NCI-H1417 treated with DMSO at 0.1 percent for 48 hours (cell line): ENCODE measurements at places on chromosomes 3 and 15.
A peak's percentile ranks its signal among the peaks of the same experiment; 100 is the strongest.

DNA sequence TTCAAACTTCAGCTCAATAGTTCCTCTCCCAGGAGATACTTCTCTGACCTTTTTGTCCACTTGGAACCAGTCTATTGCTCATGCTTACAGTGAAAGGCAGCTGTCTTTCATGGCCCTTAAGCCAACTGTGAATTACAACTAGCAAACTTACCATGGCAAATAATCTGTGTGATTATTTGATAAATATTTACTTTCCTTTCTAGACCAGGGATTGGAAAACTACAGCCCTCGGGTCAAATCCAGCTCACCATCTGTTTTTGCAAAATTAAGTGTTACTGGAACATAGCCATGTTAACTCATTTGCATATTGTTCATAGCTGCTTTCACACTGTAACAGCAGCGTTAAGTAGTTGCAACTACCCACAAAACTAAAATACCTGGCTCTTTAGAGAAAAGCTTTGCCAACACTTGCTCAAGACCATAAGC, 289.1 kb upstream of the MCTP2 start:
- peak; percentile 23 for DNase-seq

DNA sequence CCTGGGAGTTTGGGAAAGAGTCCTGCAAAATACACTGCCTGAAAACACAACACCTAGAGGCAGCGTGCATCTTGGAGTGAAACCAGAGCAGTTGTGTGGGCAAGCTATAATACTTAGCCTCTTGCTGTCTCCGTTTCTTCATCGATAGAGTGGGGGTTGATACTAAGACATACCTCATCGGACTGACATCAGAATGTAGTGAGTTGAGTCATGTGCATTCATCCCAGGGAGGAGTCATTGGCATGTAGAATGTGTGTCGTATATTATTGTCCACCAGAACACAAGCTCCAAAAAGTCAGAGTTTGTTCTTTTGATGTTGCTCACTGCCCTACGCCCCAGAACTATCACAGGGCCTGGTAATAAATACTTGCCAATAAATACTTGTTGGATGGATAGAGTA, 4.3 kb downstream of the SNTN start:
- DNase-seq: no peak

DNA sequence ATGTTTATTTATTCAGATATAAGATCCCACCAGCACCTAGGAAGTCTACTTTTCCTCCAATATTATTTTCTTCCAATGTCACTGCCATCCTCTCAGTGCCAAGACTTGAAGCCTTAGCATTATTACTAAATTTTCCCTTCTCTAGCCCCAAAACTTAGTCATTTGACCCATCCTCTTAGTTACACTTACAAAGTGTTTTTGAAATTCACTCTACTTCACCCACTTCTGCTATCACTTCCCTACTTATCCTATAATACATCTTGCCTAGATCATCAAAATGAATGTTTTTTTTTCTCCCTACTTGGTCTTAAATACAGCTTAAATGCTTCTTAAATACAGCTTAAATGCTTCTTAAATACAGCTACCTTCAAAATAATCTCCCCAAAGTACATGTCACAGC, 376.6 kb downstream of the RSL24D1 start:
- DNase-seq: no peak

- DNase-seq: no peak
These were observed 559 bp downstream of the SENP5 start for GRCh38 chr3:196868297-196868661.

- DNase-seq: no peak
These were observed 156.6 kb downstream of the MCTP2 start for GRCh38 chr15:94387849-94388441.

DNA sequence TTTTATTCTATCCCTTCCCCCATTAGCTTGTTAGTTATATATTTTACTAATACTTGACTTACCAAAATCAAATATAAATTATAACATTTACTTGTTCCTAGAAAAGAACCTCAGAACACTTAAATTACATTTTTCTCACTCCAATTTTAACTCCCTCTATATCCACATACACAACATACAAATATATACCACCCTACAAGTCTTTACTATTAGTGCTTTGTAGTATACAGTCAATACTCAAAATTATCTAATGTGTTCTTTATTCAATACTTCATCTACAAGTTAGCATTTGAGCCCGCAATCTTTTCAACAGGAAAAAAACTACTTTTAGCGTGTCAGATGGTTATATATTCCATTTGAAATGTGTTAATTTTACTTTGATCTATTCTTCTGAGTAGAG, 100.3 kb downstream of the ADAM10 start:
- DNase-seq: no peak

GRCh38 chr3:77079988-77080610, 40.2 kb downstream of the ROBO2 start:
- DNase-seq: no peak

GRCh38 chr3:111566844-111567243, 24.8 kb downstream of the CD96 start:
- DNase-seq: no peak
